HT-29 (cell line): ENCODE measurements at places on chromosomes 12 and 14. TPM values are rescaled to one million over a fixed set of nuclear protein-coding genes. Genes with fewer than 3 reads are reported as not detected.

DNA sequence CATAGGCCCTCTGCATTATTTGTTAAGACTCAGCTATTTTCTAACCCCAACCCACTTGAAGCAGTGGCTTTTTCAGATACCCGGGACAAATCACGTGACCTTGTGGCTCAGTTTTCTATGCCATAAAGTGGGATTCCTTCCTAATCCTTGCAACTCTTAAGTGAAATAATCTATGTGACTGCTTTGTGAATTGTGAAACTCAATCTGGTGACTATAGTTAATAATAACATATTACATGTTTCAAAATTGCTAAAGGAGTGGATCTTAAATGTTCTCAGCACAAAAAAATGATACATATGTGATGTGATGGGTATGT lies 17.3 kb downstream of the EML1 start:
- DNase-seq: no peak

GRCh38 chr14:33566082-33566481 lies 384.8 kb downstream of the EGLN3 start:
- no peak for DNase-seq

DNA sequence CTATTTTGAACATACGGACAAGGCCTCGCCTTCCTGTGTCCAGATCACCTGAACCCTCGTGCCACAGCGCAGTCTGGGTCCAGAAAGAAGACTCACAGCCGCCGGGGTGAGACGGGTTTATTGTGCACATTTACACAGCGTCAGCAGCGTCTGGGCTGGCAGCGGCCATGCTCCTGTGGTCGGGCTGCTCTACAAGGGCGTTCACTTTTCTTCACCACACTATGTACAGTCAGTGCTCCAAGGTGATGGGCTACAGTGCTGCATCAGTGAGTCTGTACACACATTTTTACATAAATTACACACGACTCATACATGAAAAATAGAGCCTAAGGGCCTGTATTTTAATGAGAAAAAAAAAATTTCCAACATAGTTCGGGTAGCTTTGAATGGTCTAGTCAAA lies 18.0 kb downstream of the ZFYVE21 start:
- DNase-seq: no peak

DNA sequence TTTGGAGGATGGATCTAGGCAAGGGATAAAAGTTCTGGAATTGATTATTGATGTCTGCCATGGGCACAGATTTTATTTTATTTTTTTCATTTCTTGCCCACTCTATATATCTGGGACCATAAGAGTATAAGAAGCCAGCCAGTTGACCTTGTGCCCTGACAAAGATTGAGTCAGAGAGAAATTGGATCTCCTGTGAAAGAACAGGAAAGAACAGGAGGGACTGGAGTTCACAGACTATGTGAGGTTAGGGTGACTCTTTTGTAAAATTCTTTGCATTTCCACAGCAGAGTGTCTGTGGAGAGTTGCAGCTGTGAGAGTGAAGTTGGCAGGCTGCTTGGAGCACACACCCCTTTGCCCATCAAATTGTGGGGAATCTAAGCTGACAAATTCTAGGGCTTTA lies 358.4 kb upstream of the TBX3 start:
- no peak for DNase-seq

DNA sequence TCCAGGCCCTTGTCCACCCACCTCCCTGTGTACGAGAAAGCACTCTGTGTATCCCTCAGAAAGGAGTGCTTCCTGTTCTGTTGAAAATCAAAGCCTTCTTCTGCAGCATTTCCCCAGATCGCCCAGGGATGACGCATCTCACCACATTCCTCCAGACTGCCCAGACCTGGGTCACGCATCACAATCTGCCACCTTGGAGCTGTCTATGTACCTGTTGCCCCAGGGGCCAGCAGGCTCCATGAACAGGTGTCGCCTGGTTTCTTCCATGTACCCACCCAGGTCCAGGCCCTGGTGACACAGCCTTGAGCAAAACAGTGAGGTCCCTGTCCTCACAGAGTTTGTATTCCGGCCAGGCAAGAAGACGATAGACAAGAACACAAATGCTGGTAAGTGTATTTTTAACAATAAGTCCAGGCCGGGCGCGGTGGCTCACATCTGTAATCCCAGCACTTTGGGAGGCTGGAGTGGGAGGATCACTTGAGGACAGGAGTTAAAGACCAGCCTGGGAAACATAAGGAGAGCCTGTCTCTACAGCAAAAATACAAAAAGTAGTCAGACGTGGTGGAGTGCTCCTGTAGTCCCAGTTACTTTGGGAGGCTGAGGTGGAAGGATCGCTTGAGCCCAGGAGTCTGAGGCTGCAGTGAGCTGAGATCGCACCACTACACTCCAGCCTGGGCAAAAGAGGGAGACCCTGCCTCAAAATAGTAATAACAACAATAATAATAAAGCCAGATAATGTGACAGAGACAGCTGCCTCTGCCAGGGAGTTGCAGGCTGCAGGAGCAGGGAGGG lies 6.8 kb upstream of the PPP1R13B start:
- no peak for DNase-seq

- no peak for DNase-seq
Observed at GRCh38 chr14:98069712-98070171, 1202.3 kb downstream of the BCL11B start.

- peak; percentile 73 for DNase-seq
Observed at GRCh38 chr14:103185051-103186029, 62.1 kb downstream of the TNFAIP2 start.

GRCh38 chr14:96783915-96784224 lies 13.3 kb upstream of the VRK1 start:
- DNase-seq: no peak

DNA sequence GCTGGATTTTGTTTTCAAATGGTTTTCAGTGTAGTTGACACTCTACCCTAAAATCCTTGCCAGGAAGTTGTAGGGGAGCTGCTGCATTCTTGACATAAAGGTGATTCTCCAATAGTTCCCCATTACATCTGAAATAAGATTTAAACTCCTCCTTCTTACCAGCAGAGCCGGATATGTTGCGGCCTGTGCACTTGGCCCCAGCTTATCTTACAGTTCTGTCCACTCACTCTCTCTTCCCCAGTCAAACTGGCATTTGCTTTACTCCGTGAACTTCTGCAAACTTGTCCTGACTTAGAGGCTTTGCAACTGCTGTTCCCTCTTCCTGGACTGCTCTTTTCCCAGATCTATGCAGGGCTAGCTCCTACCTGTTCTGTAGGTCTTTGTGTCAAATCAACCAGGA lies 929.5 kb downstream of the VRK1 start:
- DNase-seq: no peak

- DNase-seq: no peak
Observed at GRCh38 chr14:60204843-60205774, 39.9 kb upstream of the DHRS7 start.

DNA sequence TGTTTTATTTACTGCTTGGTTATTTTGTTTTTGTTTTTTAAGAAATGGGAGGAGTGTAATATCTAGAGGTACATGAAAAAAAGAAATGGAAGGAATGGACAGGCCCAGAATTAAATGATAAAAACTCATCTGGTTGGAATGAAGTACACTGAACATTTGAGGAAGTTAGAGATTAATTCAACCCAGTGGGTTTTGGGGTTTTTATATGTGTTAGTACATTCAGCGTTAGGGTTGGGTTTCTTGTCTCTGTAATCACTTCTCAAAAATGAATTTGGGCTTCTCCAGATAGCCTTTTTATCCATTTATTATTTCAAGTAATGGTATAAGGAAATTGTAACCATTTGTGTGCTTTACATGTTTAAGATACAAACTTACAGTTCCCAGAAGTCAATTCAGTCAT lies 19.5 kb upstream of the NUP107 start:
- DNase-seq: no peak

DNA sequence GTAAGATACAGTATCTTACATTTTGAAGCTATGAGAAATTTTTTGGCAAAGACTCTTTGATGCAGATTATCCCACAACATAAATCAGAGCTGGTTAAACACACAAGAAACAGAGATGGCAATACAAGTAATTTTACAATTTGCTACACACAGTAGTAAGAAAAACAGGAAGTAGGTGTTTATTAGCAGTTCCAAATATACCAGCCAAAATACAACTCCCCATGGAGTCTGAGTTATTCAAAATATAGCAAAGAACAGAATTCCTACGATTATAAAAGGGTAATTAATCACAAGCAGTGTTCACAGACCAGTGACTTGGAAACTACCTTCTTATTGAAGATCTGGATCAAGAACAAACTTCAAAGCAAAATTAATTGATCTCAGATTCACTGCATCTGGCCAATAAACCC lies 83.9 kb downstream of the BMP4 start:
- DNase-seq: no peak

- DNase-seq: no peak
Observed at GRCh38 chr12:105409279-105409678, 78.8 kb downstream of the C12orf75 start.

- no peak for DNase-seq
Observed at GRCh38 chr12:122909442-122910288, 13.7 kb upstream of the VPS37B start.

DNA sequence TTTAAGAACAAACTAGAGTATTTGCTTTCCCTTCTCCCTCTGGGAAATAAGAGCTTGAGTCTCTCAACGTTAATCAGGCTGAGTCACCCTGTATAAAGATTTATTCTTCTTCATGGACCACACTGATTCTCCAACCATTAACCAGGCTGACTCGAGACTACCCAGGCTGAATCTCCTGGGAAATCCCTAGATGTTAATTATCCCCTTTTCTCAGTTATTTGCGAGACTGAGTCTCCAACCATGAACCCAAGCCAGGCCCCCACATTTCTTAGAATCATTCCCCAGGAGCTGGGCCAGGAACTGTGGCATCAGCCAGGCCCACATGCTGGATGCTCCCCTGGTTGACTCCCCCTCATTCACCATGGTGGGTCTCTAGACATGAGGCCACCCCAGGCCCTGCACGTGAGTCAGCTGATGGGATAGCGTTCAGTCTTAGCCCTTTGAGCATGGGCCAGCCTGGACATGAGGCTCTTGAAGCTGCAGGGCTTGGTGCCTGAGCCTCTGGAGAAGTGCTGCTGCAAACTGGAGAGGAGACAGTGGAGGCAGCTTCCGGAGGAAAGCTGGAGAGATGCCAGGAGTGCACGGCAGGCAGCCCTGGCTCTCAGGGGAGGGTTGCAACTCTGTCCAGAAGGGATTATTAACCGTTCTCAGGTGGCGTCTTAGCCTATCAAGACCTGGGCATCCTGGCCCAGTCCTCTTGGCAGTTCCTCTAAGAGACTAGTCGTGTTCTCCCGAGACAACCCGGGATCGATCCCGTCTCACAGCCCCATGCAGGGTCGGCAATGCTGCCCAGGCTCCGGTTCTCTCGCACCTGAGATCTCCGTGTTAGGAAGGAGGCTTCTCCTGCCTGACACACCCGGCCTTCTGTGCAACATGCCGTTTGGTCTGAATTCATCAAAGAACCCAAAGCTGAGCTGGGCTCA lies 296.6 kb downstream of the ADGRD1 start:
- no peak for DNase-seq

DNA sequence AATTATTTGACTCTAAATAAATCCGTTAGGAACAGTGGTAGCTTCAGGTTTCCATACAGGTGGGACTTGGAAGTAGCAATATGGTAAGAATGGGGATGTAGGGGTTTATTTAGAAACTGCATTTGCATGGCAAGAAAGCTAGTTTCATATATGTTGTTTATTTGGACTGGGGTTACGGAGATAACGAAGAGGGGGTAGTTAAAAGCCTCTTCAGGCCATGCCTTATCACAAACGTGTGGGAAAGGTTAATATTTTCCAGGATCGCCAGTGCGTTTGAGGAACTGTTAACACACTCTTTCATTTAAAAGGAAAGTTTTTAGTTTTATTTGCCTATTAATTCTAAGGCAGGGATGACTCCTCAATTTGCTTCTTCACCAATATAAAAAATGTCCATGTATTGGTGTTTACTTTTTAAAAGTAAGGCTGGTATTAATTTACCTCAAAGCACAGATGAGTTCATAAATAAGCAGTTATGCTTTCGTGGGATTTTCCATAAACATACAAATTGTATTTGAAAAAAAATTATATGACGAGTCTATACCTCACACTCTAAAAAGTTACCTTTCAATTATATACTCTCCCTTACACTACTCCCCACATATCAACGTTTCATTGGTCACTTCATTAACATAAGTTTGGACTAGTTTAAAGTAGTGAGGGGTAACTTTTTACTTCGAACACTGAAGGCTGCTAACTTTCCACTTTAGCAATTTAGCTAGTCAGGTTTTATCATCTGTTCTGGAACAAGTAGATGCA lies 814 bp downstream of the RAB2B start:
- no peak for DNase-seq

GRCh38 chr12:120249266-120249874 lies 16.2 kb downstream of the PXN start:
- no peak for DNase-seq

GRCh38 chr14:61525293-61526011 lies 169.9 kb upstream of the HIF1A start:
- DNase-seq: peak; percentile 53

DNA sequence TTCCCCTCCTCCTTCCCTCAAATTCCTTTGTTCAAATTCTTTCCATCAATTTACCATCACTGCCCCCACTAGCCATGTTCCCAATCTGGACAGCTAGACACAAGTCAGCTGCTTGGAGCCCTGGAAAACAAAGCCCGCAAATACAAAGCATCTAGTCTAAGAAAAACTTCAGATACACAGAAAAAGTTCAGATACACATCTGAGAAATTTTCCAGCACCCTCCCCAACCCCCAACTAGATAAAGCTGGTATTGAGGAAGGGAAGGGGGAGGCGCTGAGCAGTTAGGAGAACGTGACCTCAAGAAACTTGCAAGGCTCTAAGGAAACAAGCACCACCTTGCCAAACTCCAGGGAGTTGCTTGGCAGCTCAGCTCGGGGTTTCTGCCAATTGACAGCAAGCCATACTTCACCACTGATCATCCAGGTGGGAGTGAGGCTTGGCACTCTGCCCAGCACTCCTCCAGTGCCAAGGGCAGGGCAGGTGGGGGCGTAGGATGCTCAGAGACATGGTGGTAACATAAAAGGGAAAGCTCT lies 5.1 kb upstream of the CNIH1 start:
- no peak for DNase-seq

- DNase-seq: no peak
Observed at GRCh38 chr12:124833693-124834122, 30.0 kb downstream of the SCARB1 start.

DNA sequence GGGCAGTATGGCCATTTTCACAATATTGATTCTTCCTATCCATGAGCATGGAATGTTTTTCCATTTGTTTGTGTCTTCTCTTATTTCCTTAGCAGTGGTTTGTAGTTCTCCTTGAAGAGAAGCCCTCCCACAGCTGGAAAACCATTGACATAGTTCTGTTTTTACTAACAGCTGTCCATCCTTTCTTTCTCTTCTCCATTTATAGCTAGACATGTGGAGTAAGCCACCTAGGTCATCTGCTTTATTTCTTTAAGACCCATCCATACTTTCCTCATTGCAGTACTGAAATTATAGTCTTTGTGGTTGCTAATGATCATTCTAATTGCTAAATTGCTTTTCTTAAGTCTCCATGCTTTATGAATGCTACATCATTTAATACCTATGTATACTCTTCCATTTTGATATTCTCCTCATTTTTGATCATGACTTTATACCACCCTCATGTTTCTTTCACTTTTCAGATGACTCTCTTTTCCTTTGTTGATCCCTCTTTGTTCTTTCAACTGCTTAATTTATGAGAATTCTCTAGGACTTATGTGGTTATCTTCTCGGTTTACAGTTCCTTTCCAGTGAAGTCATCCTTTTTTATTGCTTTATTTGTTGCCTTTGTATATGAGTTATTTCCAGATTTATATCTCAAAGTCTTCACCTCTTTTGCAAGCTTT lies 114.2 kb downstream of the PCNX1 start:
- DNase-seq: no peak

FAM186B gene
- total RNA-seq: 0.03 and 0.23 TPM in 2 replicates

NKX2-1 gene
- not detected in 2 replicates for total RNA-seq

CCNB1IP1 gene
- total RNA-seq: 34.0 and 40.2 TPM in 2 replicates

PRICKLE1 gene
- 0.76 and 1.6 TPM in 2 replicates for total RNA-seq

REM2 gene
- 0.18 and 0.53 TPM in 2 replicates for total RNA-seq

CAPS2 gene
- 2.8 and 4.0 TPM in 2 replicates for total RNA-seq

GDF3 gene
- not detected in 2 replicates for total RNA-seq
